OCI-M1 (cell line): ENCODE measurements at places on chromosomes 5 and 9.

DNA sequence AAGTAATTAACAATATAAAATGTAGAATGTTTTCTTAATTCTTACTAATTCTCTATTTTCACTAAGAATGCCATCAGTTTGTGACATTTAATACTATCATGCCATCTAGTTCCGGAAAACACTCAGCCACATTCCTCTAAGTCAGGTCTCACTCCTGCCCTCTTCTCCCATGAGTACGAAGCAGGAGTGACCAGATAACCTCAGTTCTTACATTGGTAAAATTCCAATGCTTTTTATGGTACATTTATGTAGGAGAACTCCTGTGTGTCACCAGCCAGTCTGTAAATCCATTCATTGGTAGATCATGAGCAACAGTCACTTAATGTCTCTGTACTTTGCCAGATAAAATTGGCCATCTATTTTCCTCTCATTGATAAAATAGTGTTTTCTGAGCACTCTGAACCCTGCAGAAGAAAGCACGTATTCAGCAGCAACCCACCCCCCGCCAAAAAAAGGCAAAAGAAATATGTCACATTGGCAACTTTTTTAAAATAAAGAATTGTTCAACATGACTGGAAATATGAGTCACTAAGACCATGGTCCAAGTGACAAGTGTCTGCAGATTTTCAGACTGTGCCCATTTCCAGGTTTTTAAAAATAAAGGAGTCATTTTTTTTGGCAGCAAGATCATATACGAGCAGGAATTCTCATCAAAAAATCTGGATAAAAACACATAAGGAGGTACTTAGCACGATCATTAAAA, 11.8 kb downstream of the GLIS3 start:
- no peak for DNase-seq

- no peak for DNase-seq
Observed at GRCh38 chr9:136855461-136856078, 3.4 kb downstream of the MAMDC4 start.

GRCh38 chr5:3596857-3597166, 1.2 kb downstream of the IRX1 start:
- peak; percentile 44 for DNase-seq

DNA sequence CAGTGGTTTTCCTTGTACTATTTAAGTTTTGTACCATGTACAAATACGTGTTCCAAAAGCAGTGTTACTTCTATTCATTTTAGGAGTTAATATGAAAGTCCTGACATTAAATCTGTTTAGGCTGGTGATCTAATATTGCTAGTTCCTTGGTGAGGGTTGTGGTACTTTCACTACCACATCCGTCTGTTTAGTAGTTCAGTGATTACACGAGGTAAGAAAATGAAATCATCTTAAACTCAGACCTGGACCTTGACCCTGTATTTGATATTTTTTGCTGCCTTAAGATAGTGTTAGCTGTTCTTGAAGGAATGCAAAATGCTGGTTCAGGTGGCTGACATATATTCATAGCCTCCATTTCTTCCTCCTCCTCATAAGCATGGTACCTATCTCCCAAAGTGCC, 50.3 kb downstream of the MTAP start:
- DNase-seq = no peak

DNA sequence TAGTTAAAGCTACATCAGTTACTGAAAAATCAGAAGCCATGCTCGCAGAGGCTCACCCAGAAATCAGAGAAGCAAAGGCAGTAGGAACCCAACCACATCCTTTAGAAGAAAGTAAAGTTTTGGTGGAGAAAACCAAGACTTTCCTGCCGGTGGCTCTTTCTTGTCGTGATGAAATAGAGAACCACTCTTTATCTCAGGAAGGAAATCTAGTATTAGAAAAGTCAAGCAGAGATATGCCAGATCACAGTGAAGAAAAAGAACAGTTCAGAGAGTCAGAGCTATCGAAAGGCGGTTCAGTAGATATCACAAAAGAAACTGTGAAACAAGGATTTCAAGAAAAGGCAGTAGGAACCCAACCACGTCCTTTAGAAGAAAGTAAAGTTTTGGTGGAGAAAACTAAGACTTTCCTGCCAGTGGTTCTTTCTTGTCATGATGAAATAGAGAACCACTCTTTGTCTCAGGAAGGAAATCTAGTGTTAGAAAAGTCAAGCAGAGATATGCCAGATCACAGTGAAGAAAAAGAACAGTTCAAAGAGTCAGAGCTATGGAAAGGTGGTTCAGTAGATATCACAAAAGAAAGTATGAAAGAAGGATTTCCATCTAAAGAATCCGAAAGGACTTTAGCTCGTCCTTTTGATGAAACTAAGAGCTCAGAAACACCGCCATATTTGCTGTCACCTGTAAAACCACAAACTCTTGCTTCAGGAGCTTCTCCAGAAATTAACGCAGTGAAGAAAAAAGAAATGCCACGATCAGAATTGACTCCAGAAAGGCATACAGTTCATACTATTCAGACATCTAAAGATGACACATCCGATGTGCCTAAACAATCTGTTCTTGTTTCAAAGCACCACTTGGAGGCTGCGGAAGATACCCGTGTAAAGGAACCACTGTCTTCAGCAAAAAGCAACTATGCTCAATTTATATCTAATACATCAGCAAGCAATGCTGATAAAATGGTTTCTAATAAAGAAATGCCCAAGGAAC, 47.2 kb downstream of the CMYA5 start:
- no peak for DNase-seq
